ENCODE measurements at places on chromosomes 3 and 15.

DNA sequence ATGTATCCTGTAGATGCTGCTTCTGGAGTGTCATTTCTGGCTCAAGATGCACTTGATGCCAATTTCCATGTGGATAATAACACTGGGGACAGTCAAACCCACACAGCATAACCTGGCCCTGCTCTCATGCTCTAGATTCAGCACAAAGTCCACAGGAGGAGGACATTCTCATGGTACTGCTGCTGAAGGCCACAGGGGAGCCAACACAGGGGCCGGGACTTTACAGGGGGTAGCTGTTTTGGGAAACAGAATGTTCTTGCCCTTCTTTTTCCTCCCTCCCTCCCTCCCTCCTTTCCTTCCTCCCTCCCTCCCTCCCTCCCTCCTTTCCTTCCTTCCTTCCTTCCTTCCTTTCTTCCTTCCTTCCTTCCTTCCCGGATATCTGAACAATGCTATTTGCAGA lies 477.4 kb downstream of the PDCD6IP start:
- H3K4me3 ChIP-seq = no peak overlapping the region
- no peak for DNase-seq
- no peaks in the 10 kb centered on the region for H3K27me3 ChIP-seq
- no peaks in the 10 kb centered on the region for H3K36me3 ChIP-seq
- no peaks in the 10 kb centered on the region for H3K4me1 ChIP-seq

DNA sequence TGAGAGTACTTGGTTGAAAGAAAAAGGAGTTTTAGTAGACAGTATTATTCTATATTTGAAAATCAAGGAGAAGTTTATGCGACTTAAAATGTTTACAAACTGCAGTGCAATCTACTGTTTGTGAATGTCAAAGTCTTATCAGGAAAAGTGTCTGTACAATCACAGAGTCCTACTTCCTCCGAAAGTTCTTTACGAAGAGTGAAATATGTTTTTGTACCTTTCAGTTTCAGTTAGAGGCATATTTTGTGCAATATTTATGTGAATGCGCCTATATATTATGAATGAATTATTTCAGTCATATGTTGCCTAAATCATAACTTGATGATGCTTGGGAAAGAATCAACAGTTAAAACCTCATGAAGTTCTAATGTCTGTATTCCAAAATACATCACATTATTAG lies 31.5 kb downstream of the NGRN start:
- H3K36me3 ChIP-seq = no peaks in the 10 kb centered on the region
- H3K4me3 ChIP-seq = no peak overlapping the region
- H3K4me1 ChIP-seq = peaks cover 12% of the 10 kb centered on the region
- no peak overlapping the region for H3K27ac ChIP-seq
- no peak for DNase-seq
- H3K27me3 ChIP-seq = no peaks in the 10 kb centered on the region

GRCh38 chr3:10515396-10515795 lies 10.0 kb upstream of the ATP2B2 start:
- no peaks in the 10 kb centered on the region for H3K4me1 ChIP-seq
- DNase-seq = no peak
- no peak overlapping the region for H3K4me3 ChIP-seq
- H3K36me3 ChIP-seq = no peaks in the 10 kb centered on the region
- H3K27me3 ChIP-seq = no peaks in the 10 kb centered on the region

DNA sequence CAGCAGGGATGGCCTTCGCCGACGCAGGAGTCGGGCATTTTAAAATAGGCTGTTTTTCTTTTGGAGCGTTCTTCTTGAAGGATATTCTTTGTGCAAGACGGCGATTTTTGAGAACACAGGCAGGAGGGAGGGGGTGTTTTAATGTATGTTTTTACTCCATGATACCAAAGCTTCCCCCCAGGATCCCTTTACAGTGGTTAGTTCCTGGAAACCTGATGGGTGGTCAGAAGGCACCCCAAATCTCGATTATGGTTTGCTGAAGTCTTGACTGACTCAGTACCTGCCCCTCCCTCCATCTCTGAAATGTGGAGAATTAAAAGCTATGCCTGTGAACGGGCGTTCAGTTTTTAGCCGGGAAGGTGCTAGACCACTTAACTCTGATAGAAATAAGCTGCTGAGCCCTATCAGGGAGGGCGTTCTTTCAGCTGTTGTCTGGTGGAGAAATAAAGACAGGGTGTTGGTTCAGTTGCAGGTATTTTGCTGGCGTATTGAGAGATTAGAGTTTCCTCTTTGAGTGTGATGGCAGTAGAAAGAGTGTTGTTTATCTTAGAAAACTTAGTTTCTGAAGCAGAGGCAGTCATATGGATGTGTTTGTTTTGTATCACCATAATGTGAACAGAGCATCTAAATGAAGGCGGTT lies 3.4 kb downstream of the IGF1R start:
- H3K4me1 ChIP-seq = peaks cover 24% of the 10 kb centered on the region
- H3K36me3 ChIP-seq = no peaks in the 10 kb centered on the region
- peak overlapping the region; percentile 61 for H3K4me3 ChIP-seq
- DNase-seq = peak; percentile 43
- H3K27me3 ChIP-seq = peaks cover 12% of the 10 kb centered on the region

DNA sequence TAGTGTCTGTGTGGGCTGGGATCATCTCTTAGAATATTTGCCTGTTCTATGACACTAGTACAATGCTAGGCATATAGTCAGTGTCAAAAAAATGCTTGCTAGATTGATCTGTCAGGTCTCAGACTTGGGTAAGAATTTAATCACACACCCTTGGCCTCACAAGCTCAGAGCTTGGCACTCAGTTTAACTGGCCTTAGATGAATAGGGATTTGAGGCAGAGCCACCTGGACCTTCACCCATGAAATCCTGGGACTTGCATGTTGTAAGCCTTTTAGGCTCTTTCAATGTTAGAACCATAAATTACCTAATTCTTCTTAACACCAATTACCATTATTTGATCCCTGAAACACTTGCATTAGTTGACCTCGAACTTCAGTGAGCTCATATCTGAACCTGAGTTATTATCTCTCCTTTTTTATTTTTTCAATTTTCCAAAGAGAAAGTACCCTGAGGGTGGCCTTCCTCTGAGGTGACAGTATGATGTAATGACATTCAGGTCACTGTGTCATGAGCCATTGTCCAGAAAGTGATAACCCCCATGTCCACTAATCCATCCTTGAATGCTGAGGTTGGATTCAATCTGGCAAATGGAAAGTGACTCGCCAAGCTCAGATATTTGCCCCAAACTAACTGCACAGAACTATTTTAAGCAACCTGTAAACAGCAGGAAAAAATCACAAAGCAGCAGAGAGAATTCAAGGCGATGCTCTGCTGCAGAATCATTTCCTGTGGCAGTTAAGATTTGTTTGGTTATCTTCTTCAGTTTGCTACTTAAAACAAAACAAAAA lies 615.2 kb upstream of the NR2F2 start:
- no peak for DNase-seq
- H3K4me1 ChIP-seq = no peaks in the 10 kb centered on the region
- H3K27me3 ChIP-seq = no peaks in the 10 kb centered on the region

DNA sequence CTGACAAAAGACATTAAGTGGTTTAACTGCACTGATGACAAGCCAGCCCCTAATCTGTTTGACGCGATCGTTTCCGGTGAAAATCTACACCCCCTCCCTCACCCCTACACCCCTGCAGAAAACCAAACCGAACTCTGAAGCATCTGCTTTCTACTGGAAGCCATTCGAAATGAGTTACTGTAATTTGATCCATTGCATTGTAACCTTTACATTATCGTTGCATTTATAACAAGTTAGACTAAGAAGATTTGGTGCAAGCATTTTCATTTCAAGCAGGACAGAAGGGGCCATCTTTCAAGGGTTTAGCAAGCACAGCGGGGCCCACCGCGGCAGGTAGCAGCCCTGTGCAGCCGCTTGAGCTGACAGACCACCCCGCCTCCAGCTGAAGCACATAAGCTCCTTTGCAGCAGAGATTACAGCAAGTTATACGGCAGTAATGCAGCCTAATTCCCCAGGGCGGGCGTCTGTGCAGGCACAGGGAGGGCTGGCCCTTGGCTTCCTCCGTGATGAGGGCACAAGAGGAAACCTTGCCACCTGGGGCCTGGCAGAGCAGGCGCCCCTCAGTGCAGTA lies 79.3 kb downstream of the CHSY1 start:
- peaks cover 1% of the 10 kb centered on the region for H3K36me3 ChIP-seq
- no peak for DNase-seq
- H3K4me3 ChIP-seq = no peak overlapping the region
- H3K4me1 ChIP-seq = peaks cover 22% of the 10 kb centered on the region

GRCh38 chr15:90889736-90890456 lies 5.6 kb downstream of the FES start:
- H3K4me1 ChIP-seq = peaks cover 38% of the 10 kb centered on the region
- H3K27me3 ChIP-seq = no peaks in the 10 kb centered on the region
- no peak for DNase-seq
- no peak overlapping the region for H3K27ac ChIP-seq
